ENCODE measurements at places on chromosomes 2 and 18. TPM values are rescaled to one million over a fixed set of nuclear protein-coding genes. Genes with fewer than 3 reads are reported as not detected.

IL1R2 gene
- not detected for polyA plus RNA-seq

DNA sequence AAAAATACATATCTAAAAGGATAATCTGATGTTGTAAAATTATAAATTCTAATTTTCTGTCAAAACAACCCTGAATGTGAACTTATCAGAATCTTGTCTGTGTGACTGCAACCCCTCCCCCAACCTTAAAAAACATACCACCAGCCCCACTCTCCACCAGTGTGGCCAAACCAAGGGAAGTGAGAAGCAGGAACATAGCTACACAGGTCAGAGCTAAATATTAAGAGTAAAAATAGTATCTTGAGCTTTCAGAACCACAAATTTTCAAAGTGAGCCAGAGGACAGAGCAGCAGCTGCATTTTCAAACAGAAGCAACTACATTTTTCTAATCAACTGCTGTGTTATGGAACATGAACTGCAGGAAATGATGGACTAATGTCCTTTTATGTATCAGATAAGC is 156.7 kb downstream of the SLC4A10 start:
- DNase-seq = no peak

GRCh38 chr2:88146590-88146989 is 18.7 kb upstream of the FABP1 start:
- DNase-seq = no peak

GRCh38 chr18:48990481-48991318 is 39.9 kb upstream of the SMAD7 start:
- DNase-seq = no peak

DNA sequence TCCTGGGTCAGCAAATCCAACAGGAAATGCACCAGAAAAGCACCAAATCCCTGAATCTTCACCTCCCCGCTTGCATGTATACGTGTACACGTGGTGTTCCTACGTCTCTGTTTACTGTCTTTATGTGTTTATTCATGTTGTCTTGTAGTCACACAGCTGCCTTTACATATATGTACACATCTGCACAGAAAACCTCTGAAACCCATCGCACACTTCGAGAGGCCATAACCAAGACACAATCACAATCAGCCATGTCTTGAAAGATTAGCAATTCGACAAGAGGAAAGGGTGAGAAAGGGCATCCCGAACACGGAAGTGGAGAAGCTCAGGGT is 98.1 kb downstream of the PLB1 start:
- no peak for DNase-seq

DNA sequence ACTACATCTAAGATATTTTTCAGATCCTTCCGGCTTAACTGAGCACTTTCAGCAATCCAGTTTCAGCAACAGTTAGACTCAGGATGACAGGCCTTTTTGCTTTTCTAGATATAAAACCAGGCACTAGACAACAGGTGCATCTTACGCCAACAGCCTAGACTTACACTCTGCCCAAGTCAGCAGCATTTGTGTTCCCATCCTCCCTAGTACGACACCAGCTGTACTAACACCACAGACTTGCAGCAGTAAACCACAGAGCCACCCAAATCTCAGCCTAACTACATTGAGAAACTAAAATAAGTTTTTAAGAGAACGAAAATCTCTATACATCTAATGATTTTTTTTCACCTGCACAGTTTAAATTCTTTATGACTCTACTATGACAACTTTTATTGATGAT is 89.9 kb upstream of the DNMT3A start:
- DNase-seq = no peak

GRCh38 chr2:227889336-227889735 is 17.9 kb downstream of the DAW1 start:
- DNase-seq = no peak

- no peak for DNase-seq
Observed at GRCh38 chr2:36380624-36381481, 25.3 kb downstream of the CRIM1 start.

DNA sequence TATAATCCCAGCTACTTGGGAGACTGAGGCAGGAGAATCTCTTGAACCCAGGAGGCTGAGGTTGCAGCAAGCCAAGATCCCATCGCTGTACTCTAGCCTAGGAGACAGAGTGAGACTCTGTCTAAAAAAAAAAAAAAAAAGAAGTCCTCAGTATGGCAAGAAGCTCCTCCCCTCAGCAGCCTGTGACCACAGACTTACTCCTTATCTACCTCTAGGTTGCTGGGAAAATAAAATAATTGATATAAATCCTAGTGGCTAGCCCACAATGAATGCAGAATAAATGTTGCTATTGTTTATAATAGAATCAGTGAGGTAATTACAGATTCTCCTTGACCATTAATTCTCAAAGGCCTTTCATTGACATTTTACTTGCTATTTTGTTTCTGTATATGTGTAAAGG is 70.6 kb downstream of the IRS1 start:
- DNase-seq = no peak

DNA sequence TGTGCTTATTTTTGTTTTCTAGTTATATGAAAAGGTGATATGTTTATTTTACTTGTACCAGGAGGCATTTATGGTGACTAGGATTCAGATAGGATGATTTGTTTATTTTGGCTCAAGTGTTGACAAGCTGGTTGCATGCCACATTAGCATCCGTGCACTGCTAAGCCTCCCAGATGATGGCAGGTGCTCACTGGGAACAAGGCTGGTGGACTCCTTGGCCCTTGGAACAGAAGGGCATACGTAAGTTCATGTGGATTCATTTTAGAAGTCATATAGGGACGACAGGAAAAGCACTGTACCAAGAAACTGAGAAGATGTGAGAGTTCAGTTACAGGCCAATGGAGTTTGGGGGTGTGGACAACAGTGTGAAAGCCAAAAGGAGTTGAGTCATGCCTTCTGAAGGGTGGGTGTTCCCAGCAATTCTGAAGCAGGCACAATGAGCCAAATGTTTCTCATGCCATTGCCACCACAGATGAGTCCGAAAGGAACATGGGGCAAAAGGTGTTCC is 166.2 kb downstream of the PHLPP1 start:
- no peak for DNase-seq

- DNase-seq = no peak
Observed at GRCh38 chr18:59742325-59743111, 45.3 kb upstream of the CCBE1 start.

Data from muscle of arm (tissue), 14 donors.